ENCODE measurements at places on chromosomes 3 and 15. TPM values are rescaled to one million over a fixed set of nuclear protein-coding genes. Genes with fewer than 3 reads are reported as not detected.

IGF2BP2 gene
- total RNA-seq = 7.9 TPM

FSTL1 gene
- 701 TPM for total RNA-seq

DNA sequence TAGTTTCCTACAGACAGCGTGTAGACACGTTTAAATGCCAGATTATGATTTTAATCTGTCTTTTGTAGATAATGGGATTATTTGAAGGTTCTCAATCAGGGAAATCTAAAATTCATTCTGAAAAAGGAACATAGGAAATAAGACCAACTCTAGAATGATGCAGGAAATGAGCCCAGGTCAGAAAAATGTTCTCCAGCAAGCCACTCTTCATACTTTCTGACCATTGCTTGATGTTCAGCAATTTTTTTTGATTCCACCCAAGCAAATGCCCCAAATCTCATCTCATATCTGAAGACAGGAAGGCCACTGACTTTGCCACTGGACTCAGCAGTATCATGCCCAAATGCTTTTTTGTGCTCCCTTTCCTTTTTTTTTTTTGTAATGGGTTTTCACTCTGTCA is 373.4 kb downstream of the LPP start:
- no peak for DNase-seq

ENTPD3 gene
- total RNA-seq = 1.7 TPM

DNA sequence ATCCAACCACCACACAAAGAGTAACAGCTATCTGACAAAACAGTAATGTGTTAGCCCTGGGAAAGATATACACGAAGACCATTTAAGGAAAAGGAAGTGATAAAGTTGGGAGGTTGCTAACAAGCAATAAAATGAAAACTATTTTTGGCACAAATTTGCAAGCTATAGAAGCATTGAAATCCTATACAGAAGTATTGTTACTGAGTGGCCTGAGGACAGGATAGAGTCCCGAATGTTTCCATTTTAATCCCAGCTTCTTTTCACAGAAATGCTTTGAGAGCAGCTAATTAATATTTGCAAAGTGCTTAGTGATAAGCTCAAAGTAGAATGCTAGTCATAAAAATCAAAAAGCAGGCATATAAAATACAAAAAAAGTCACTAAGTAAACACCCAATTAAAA is 51.5 kb downstream of the RAD18 start:
- DNase-seq = no peak

DNA sequence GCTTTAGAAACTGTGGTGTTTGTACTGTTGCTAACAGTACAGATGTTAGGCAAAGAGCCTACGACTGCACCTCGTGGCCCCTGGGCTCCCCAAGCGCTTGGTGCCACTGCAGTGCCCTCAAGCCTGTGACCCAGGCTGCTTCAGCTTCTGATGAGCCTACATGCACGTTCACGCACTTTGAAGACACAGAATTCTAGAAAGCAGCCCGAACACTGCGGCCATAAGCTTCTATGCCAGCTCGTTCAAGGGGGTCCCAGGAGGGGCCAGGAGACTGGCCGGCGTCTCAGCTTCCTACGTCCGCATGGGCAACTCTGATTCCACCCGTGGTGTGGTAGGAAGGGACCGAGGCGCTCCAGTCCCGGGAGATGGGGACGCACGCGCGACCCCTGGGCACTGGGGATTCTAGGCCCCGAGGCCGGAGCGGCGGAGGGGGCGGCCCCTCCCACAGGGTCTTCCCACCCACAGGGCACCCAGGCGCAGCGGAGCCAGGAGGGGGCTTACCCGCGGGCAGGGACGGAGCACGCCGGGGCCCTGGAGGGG is 653 bp downstream of the MYO5C start:
- no peak for DNase-seq

- DNase-seq = no peak
These were observed 45.0 kb upstream of the SACM1L start for GRCh38 chr3:45644063-45644790.

SLC51A gene
- not detected for total RNA-seq

LARP6 gene
- 34.5 TPM for total RNA-seq

GRCh38 chr3:112199622-112200316 is 66.7 kb upstream of the GCSAM start:
- DNase-seq = no peak

TMOD2 gene
- total RNA-seq = 24.9 TPM

DNA sequence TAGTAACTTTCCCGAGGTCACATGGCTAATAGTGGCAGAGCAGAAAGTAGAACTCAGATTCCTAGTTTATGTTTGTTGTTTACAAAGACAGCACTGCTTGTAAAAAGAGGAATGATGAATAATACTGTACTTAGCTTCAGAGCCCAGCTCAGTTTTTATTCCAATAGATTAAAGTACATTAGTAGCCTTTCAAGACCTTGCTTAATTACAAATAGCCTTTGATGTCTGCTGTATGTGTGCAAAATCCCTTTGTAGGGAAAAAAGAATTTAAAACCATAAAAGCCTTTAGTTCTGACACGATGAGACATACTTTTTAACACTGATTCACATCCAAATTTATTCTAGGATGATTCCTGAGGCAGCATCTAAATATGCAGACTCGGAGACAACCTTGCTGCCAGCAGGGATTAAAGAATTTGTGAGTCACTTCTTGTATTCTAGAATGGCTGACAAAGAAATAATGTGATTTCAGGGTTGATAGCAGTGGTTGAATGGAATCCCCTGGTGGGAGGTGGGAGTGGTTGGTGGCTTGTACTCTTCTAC is 324.2 kb upstream of the TGFBR2 start:
- no peak for DNase-seq

DNA sequence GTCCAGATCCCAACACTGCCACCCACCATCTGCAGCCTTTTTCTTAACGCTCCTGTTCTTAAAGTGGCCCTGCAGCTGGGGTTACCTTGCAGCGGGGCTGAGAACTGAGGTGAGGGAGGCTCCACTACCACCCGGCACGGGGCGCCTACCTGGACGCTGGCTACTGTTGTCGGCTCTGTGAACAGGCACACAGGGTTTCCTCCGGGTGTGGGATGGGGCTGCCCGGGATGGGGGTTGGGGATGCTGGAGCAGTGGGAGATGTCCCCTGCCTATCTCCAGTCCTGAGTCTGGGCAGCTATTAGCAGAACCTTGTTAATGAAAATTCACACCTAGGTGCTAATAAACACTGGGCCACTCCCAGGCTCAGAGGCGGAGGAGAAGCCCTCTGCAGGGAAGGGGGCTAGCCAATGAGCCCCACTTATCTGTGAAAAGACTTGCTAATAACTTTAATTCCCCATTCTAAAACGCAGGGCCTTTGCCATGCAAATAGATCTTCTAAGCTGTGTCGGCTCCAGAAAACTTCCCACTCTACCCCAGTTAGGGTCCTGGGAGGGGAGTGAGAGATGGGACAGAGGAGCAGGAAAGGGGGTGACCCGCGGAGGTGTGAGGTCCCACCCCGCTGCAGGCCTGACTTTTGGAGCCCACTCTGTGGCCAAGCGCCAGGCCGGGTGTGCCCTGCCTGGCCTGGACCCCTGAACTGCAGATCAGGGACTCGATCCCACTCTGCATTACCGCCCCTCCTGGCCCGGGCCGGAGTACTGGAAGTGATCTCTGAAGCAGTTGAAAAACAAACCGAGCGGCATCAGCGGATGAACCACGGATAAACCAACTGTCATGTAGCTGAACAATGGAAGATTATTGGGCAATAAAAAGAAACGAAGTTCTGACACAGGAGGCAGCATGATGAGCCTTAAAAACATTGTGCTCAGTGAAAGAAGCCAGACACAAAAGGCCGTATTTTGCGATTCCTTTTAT is 3.1 kb downstream of the MESP1 start:
- no peak for DNase-seq

TM4SF18 gene
- 0.83 TPM for total RNA-seq

SPRED1 gene
- 17.1 TPM for total RNA-seq

GRCh38 chr3:69142090-69142489 is 19.7 kb upstream of the LMOD3 start:
- DNase-seq = no peak

FBXO22 gene
- total RNA-seq = 14.9 TPM

DNA sequence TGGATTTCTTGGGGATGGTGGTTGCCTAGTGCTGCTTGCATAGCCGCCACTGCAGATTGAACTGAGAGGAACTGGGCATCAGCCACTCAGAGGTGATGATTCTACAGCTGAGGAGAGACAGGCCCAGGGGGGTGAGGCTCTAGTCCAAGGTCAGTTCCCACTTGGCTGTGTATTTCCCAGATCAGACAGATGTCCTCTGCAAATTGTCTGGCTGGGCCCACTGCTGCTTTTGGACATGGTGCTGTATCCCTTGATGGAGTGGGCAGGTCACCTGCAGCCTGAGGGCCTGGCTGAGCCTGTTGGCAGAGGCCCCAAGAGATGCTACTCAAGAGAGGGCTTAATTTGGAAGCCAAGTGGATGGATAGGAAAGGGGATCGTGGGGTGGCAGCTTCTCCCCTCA is 124.5 kb upstream of the CTDSPL start:
- DNase-seq = peak; percentile 64

Measured in esophagus muscularis mucosa (tissue), 4 donors.